ENCODE measurements at places on chromosomes 4 and X.
A peak's percentile ranks its signal among the peaks of the same experiment; 100 is the strongest.

DNA sequence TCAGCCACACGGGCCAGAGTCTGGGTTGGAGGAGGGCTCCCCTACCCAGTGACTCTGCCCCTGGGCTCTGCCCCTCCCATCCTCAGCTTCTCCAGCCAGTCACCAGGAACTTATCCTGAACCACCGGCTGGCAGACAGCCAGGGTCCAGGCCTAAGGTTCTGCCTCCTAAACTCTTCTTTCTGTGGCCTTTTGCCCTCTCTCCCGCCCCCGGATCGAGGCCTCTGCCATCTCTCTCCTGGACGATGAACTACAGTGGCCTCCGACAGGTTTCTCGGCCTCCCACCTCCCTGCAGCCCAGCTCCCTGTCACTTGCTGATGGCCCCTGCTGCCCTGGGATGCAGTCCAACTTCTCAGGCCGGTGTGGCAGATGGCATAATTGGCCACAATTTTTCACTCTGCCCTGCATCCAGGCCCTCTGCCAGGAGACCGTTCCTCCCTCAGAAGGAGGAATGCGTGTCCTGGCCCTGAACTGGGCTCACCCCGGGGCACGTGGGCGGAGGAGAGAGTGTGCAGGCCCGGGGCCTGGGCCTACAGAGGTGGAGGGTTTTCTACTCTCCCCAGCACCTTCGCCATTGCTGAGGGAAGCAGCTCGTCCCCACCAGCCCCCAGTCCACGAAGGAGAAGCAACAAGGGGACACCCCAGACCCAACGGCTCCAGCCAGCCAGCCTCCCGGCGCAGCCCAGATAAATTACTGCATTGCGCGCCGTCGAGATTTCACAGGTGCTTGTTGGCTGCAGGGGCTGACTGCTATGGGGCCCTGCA lies 81.9 kb upstream of the LRPAP1 start:
- no peak for DNase-seq

DNA sequence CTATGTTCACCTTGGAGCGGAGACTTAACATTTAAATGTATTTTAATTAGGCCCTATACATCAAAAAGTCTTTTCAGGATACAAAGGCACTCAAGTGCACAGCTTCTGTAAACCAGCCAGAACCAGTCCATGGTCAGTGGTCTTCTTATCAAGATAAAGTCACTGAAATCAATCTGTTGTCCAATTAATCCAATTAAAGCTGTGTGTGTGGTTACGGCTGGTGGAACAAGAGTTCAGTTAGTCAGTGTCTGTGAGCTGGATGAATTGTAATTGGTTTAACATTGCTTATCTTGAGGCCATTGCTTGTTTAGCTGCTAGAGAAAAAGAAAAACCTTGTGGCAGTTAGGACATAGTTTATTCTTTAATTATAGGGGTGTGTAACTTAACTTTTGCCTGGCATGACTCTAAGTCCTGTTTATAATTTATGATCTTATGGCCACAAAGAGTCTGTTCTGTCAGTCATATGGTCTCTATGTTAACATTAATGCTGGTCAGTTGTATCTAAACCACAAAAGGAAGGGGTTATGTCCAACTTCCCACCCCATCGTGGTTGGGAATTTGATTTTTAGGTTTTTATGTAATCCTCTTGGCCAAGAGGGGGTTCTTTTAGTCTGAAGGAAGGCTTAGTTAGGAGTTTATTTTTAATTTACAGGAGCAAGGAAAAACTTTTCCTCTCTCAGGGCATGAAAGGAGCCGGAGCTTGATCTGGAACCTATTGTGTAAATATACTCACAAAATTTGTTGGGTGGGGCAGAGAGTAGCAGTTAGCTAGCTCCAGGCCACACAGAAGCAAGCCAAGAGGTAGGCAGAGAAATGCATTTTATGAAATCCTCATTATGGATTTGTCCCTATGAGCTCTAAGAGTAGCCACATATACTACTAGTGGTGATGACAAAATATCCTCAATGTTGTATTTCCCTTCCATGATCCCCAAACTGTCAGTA lies 665.7 kb upstream of the ACTRT1 start:
- DNase-seq: no peak

GRCh38 chr4:100828986-100829685 lies 311.3 kb upstream of the EMCN start:
- peak; percentile 74 for DNase-seq

GRCh38 chr4:179116011-179116410 lies 1673.8 kb upstream of the AGA start:
- DNase-seq: no peak

DNA sequence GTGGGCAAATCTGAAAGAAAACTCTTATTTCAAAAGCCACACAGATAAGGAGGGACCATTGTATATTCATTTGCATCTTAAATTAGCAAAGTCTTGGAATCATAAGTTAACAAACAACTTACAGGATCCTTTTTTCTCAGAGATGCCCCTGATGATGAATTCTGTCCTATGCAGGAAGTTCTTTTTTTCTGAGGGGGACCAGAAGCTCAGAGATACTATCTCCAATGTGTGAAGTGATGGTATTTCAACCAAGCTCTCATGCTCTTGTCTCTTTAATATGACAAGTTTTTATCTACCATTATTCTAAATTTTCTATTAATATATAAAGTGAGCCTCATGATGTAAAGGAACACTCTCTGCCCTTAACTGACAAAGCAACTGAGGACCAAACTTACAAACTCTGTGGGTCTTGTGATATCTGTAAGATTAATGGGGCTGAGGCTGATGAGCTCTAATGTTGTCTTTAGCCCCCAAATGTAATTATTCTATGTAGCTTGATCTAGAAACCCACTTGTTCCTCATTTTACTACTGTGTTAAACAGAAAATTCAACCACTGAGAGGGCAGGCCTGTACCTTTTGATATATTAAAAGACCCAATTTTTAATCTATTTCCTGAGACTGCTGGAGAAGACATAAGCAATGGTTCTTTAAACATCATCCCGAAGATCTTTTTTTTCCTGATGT lies 27.0 kb downstream of the TEC start:
- DNase-seq: no peak

DNA sequence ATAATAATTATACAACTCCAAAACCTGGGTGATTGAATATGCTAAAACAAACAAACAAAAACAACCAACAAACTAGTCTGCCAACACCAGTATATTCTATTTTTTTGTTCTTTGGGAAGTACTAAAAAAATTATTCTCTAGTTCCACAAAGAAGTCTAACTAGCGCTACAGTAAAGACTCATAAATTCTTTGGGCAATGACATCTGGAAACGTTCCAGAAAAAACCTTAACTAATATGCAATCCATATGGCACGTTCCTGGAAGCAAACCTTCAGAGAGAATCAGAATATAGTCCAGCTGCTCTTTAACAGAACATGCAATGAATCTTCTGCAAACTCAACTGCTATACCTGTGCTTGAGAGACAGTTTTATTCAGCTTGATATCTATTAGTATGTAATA lies 500.1 kb downstream of the TRAM1L1 start:
- no peak for DNase-seq

- no peak for DNase-seq
Measured at GRCh38 chrX:274904-275475, 6.2 kb upstream of the PLCXD1 start.

- no peak for DNase-seq
Measured at GRCh38 chr4:53674903-53675302, 83.6 kb upstream of the LNX1 start.

- DNase-seq: no peak
Measured at GRCh38 chr4:187903106-187903505, 92.5 kb upstream of the ZFP42 start.

GRCh38 chr4:184628103-184628502 lies 21.1 kb downstream of the CASP3 start:
- no peak for DNase-seq

GRCh38 chrX:149858592-149858991 lies 22.4 kb upstream of the MAGEA8 start:
- DNase-seq: no peak

DNA sequence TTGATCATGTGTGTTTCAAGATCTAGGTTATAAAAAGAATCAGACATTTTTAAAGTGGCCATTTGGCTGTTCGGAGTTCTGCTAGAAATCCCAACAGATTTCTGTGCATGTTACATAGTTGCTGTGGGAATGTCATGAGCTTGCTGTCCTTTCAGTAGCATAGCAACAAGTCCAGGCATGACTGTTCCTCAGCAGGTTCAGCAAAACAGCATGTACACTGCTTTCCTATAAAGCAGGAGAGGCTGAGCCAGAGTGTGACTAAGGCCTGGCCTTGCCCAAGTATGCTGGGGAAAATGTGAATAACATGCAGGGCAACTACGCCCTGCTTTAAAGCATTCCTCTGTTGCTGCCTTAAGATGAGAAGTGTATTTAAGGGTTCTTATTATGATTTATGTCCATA lies 217.1 kb upstream of the SMIM31 start:
- peak; percentile 99 for DNase-seq

DNA sequence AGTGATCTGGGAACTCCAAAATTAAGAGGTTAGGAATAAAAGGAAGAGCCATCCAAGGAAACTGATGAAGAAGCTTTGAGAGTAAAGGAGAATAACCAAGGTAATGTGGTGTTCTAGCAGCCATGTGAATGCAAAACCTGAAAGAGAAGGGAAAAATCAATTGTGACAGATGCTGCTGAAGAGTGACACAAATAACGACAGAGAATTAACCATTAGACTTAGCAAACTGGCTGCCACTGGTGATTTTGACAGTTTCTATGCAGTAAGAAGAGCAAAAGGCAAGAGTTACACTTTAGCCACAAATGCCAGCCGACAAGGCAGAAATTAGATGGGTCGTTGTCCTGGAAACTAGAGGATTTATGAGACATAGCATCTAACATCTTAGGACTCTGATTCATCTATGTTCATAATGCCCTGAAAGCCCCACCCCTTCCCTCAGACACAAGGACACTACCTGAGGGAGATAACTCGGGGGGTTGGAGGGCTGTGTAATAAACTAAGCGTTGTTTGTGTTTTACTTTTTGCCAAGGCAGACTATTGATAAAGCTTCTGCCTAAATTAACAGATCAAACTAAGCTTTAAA lies 13.0 kb upstream of the TMEM144 start:
- no peak for DNase-seq

GRCh38 chr4:61590881-61591280 lies 390.8 kb downstream of the ADGRL3 start:
- DNase-seq: peak; percentile 6

GRCh38 chr4:37455301-37456131 lies 211.0 kb downstream of the NWD2 start:
- no peak for DNase-seq

- no peak for DNase-seq
Measured at GRCh38 chr4:5166377-5166776, 115.1 kb downstream of the STK32B start.

- no peak for DNase-seq
Measured at GRCh38 chr4:7442574-7443162, 7.9 kb upstream of the PSAPL1 start.

- DNase-seq: no peak
Measured at GRCh38 chr4:23114538-23114937, 421.8 kb downstream of the GBA3 start.

GRCh38 chrX:21639775-21640174 lies 18.4 kb downstream of the KLHL34 start:
- DNase-seq: no peak

DNA sequence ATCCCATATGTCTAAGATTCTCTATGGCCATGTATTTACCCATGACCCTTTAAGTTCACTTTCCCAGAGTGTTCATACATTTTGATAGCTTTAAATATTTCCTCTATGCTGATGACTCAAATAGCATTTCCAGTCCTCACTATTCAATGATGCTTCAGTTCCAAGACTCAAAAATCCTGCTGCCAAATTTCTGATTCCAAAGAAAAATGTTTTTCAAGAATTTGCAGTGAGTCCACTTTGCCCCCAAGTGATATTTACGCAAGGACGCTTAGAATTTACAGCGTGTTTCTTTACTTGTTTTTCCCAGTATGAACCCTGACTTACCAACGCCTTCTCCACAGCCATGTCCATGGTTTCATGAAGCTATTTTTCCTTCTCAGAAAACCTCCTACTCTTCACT lies 127.9 kb upstream of the PCDH18 start:
- DNase-seq: no peak

DNA sequence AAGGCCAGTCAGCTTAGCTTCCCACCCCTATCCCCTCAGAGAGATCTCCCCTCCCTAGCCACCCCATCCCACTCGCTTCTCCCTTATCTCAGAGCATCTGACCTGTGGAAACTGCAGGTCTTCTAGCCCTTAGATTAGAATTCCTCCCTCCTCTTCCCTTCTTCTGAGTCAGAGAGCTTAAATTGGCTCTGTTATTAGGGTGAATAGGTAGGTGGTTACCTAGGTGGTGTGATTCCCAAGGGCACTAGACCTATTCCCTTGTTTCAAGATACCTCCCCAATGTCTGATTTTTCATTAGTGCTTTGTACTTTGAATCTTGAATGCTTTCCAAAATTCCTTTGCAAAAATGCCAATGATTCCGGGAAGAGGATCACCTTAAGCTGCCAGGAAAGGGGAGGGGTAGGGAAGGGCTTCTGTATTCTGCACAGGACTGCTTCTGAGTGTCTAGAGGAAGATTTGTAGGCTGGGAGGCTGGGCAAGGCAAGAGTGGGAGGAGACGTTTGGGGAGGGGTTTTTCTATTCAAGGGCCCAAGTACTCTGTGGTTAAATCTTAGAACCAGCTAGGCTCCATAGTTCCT lies 24.5 kb upstream of the MSN start:
- peak; percentile 67 for DNase-seq

DNA sequence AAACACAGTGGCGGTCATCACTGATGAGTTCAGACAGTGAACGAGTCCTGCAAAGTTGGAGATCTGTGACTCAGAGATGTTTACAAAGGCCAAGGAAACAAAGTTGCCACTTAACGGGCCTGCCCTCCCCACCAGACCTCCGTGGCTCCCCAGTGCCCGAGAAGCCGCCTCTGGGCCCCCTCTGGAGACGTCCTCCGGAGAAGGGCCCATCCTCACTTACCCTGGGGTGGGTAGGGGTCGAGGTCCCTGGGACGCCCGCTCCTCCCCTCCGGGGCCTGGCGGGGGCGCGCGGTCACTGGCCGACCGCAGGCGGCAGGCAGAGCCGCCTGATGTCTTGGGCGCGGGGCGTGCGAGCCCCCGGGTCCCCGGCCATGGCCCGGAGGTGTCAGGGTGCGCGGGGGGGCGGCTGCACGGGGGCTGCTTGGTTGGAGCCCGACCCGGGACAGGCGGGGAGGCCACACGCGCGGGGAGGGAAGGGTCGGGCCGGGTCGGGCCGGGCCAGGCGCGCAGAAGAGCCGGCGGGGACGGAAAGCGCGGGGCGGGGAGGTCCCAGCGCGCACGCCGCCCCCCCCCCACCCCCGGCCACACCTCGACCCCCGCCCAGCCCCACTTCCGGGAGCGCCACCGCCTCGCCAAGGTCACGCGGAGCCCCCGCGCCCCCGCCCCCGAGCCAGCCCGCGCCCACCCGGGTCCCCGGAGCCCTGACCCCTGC lies 529 bp downstream of the DHRSX start:
- DNase-seq: peak; percentile 55

GRCh38 chr4:125461676-125462363 lies 147.1 kb downstream of the FAT4 start:
- no peak for DNase-seq
